ENCODE measurements at places on chromosomes 12 and 14.

GRCh38 chr14:72889366-72889765 is 4.5 kb downstream of the DPF3 start:
- DNase-seq = no peak

GRCh38 chr12:69903548-69903947 is 78.5 kb downstream of the MYRFL start:
- no peak for DNase-seq

GRCh38 chr12:42776396-42776795 is 186.8 kb upstream of the PRICKLE1 start:
- no peak for DNase-seq

GRCh38 chr12:133236144-133236543 is 467 bp upstream of the ANHX start:
- no peak for DNase-seq

GRCh38 chr12:10392394-10392930 is 2.6 kb upstream of the KLRK1 start:
- DNase-seq = peak; percentile 78

- peak; percentile 23 for DNase-seq
Observed at GRCh38 chr14:86777963-86778602, 1214.9 kb downstream of the GALC start.

All from RCC 7860 (cell line).